ENCODE measurements at places on chromosomes 3 and 15. TPM values are rescaled to one million over a fixed set of nuclear protein-coding genes. Genes with fewer than 3 reads are reported as not detected.
A peak's percentile ranks its signal among the peaks of the same experiment; 100 is the strongest.

The MYRIP gene
- total RNA-seq: 1.6 TPM

The TP53BP1 gene
- total RNA-seq: 80.5 TPM

The BMF gene
- 35.5 TPM for total RNA-seq

The GPR176 gene
- total RNA-seq: 6.6 TPM

The CCR1 gene
- total RNA-seq: 3.4 TPM

The ERC2 gene
- 7.3 TPM for total RNA-seq

The ARGFX gene
- total RNA-seq: not detected

The CEP152 gene
- total RNA-seq: 6.1 TPM

DNA sequence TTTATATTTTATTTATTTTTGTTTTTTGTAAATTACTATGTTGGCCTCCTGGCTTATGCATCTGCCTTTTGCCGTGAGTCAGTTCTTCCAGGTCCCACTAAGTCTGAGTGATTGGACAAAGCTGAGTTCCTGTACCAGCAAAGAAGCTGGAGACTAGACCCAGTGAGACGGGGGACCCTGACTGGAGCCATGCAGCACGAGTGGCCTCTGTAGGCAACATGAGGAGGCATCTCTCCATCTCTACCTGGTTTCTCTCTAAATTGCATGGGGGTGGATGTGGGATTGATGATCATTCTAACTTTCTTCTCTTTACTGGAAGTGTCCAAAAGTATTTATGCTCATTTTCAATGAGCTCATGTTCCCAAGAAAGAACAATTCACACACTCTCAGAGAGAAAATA is 155.3 kb upstream of the MRPL3 start:
- H3K36me3 ChIP-seq: no peaks in the 10 kb centered on the region
- no peak overlapping the region for H3K4me3 ChIP-seq
- H3K4me1 ChIP-seq: no peaks in the 10 kb centered on the region
- DNase-seq: no peak
- H3K27ac ChIP-seq: no peak overlapping the region

- no peaks in the 10 kb centered on the region for H3K36me3 ChIP-seq
- H3K4me3 ChIP-seq: no peak overlapping the region
Measured at GRCh38 chr3:39028546-39028945, 23.2 kb downstream of the SCN11A start.

- H3K4me1 ChIP-seq: peaks cover 8% of the 10 kb centered on the region
- no peaks in the 10 kb centered on the region for H3K36me3 ChIP-seq
- H3K4me3 ChIP-seq: peak overlapping the region; percentile 81
- no peaks in the 10 kb centered on the region for H3K27me3 ChIP-seq
Measured at GRCh38 chr15:22786868-22787698, 639 bp downstream of the NIPA1 start.

- DNase-seq: no peak
- no peak overlapping the region for H3K27ac ChIP-seq
- no peaks in the 10 kb centered on the region for H3K36me3 ChIP-seq
- no peak overlapping the region for H3K4me3 ChIP-seq
- H3K27me3 ChIP-seq: no peaks in the 10 kb centered on the region
Measured at GRCh38 chr15:34185666-34186065, 24.2 kb downstream of the KATNBL1 start.

DNA sequence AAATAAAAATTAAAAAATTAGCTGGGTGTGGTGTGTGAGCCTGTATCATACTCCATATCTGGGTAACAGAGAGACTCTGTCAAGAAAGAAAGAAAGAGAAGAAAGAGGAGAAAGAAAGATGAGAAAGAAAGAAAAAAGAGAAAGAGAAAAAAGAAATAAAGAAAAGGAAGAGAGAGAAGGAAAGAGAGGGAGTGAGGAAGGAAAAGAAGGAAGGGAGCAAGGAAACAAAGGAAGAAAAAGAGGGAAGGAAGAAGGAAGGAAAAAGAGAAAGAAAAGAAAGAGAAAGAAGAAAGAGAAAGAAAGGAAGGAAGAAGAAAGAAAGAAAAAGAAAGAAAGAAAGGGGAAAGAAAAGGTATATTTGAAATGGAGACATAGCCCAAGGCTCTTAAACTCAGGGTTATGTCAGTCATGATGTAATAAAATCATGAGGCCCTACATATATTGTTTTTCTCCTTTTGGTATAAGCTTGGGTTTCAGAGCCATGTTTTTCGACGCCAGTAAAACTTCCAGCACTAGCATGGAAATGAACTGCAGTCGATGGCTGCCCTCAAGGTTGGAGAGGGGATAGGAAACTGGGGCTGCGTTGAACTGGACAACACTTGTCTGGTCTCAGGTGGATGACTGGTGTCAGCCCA is 38.0 kb upstream of the RFTN1 start:
- no peak overlapping the region for H3K4me3 ChIP-seq
- no peak overlapping the region for H3K27ac ChIP-seq
- DNase-seq: no peak
- no peaks in the 10 kb centered on the region for H3K27me3 ChIP-seq
- H3K36me3 ChIP-seq: no peaks in the 10 kb centered on the region

GRCh38 chr15:76776480-76776879 is 128.7 kb downstream of the SCAPER start:
- no peaks in the 10 kb centered on the region for H3K4me1 ChIP-seq
- peaks cover 6% of the 10 kb centered on the region for H3K36me3 ChIP-seq
- H3K27me3 ChIP-seq: no peaks in the 10 kb centered on the region
- no peak overlapping the region for H3K27ac ChIP-seq
- H3K4me3 ChIP-seq: no peak overlapping the region
- DNase-seq: no peak

DNA sequence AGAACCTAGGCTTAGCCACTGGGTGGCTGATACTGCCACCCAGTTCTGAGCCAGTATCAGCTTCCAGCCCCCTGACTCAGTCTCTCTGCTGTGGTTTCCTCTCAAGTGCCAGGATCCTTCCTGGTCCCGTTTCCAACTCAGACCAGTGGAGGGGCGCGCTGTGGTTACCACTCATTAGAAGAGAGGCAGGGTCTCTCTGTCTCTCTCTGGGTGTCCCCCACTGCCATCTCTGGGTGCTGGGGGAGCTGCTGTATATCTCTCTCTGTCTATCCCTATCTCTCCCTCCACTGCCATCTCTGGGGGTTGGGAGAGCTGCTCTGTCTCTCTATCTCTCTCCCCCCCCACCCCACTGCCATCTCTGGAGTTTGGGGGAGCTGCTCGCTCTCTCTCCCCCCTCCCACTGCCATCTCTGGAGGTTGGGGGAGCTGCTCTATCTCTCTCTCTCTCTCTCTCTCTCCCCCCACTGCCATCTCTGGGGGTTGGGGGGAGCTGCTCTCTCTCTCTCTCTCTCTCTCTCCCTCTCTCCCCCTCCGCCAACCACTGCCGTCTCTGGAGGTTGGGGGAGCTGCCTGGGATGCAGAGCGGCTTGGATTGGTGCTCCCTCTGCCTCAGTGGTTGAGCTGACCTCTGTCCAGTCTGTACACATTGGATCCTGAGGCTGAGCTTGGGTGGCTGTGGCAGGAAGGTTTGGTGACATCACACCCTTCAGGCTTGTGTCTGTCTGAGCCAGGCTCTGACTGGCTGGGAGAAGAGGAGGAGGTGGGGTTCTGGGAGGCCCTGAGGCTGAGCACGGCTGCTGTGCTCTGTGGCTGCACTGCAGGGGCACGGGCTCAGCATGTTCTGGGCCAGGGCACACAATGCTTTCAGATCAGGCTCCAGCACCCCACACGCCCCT is 98.9 kb downstream of the APBA2 start:
- no peaks in the 10 kb centered on the region for H3K4me1 ChIP-seq
- H3K27ac ChIP-seq: no peak overlapping the region
- no peaks in the 10 kb centered on the region for H3K36me3 ChIP-seq
- peak; percentile 35 for DNase-seq
- no peaks in the 10 kb centered on the region for H3K27me3 ChIP-seq

DNA sequence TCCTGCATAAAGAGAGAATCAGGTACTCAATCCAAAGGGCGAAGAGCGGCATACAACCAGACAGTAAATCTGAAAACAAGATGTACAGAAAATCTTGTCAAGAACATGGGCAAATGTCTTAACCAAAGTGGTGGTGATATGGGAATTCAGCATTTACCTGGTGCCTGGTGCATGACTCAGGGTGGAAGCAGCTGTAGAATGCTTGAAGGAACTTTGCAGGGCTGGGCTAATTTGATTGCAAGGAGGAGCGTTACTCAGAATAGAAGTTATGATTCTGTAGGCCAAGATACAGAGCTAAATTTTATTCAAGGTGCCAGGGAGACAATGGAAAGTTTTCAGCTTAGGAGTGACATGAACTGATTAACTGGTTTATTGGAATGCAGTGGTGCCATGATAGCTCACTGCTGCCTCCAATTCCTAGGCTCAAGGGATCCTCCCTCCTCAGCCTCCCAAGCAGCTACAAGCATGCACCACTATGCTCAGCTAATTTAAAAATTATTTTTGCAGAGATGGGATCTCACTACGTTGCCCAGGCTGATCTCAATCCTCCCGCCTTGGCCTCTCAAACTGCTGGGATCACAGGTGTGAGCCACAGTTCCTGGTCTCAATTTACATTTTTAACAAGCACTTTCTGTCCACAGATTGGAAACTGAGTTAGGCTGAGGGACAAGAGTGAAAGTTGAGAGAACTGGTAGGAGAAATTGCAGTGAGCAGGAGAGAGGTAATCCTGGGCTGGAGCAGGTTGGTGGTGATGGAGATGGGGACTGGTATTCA is 91.5 kb upstream of the TBC1D5 start:
- no peak overlapping the region for H3K4me3 ChIP-seq
- no peak for DNase-seq
- H3K36me3 ChIP-seq: no peaks in the 10 kb centered on the region
- H3K27me3 ChIP-seq: no peaks in the 10 kb centered on the region

DNA sequence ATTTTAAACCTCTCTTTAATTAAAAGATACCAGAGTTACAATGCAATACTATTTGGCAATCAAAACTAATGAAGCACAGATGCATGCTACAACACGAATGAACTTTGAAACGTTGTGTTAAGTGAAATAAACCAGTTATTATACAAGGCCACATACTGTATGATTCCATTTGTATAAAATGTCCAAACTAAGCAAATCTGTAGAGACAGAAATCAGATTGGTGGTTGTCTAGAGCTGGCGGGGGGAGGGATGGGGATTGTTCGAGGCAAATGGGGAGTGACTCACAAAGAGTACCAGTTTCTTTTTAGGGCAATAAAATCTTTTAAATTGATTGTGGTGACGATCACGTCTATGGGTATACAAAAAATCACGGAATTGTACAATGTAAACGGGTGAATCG is 677.0 kb downstream of the NTRK3 start:
- no peak overlapping the region for H3K27ac ChIP-seq
- no peaks in the 10 kb centered on the region for H3K4me1 ChIP-seq
- DNase-seq: no peak
- no peak overlapping the region for H3K4me3 ChIP-seq

DNA sequence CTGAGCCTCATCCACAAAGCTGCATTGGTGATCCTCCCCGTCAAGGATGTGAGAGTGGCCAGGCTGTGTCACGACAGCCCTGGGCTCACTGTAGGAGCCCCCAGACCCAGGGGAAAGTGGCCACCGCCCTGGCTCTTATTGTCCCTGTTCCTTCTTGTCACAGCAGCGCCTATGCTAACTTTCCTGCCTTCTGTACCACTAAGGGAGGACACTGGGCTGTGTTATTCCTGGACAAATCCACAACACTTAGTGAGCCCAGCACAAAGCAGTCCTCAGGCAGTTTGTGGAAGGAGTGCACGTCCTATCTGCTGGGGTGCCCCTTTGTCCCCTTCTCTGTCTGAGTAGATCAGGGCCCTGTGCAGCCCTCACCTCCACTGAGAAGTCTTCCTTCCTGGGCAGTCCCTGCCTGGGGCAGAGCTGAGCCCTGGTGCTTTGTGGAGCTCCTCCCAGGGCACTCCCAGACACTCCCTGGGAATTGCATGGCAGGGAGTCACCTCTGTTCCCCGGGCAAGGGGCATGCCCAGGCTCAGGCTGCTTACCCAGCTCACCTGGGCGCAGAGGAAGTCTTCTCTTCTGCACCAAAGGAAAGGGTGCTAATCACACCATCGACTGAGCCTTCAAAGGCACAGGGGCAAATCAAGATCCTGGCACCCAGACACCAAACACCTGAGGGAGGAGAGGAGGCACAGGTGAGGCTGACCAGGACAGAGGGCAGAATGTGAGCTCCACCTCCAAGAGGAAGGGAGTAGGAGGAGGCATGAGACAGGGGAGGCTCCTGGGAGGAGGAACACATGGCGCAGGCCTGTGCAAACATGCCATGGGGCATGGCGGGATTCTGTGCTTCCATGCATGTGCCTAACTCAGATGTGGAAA is 138.7 kb downstream of the KLF13 start:
- H3K36me3 ChIP-seq: no peaks in the 10 kb centered on the region
- H3K27ac ChIP-seq: no peak overlapping the region
- no peak overlapping the region for H3K4me3 ChIP-seq
- H3K4me1 ChIP-seq: no peaks in the 10 kb centered on the region

GRCh38 chr3:40054568-40055222 is 245.3 kb downstream of the MYRIP start:
- no peak overlapping the region for H3K4me3 ChIP-seq
- no peak overlapping the region for H3K27ac ChIP-seq
- no peaks in the 10 kb centered on the region for H3K4me1 ChIP-seq

GRCh38 chr3:49666592-49666991 is 7.6 kb upstream of the APEH start:
- no peak overlapping the region for H3K4me3 ChIP-seq
- no peaks in the 10 kb centered on the region for H3K36me3 ChIP-seq
- H3K27me3 ChIP-seq: no peaks in the 10 kb centered on the region
- no peak overlapping the region for H3K27ac ChIP-seq
- no peak for DNase-seq
- H3K4me1 ChIP-seq: no peaks in the 10 kb centered on the region

Data from thyroid gland (tissue), 4 donors.